ENCODE measurements at places on chromosomes 6 and 20.

DNA sequence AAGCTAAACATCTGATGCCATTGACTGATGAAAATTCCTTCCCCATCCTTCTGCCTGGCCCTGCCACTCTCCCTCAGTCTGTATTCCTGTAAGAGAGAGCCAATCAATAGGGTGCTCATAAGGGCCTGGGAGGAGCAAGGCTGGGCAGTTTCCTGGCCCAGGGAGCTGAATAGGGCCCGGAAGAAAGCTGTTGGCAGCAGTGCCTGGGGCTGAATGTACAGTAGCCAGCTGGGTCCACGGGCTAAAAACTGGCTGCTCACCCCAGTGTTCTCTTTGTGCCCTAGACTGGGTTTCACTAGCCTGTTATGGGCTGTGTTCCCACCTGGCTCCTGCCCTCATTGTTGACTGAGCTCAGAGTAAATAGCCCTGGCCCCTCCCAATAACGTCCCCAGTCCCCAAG, 1.7 kb upstream of the WFDC2 start:
- DNase-seq, result no peak

GRCh38 chr6:8172530-8172929, 70.2 kb upstream of the EEF1E1 start:
- no peak for DNase-seq

- DNase-seq, result no peak
These were observed 6.2 kb downstream of the RSPO3 start for GRCh38 chr6:127124680-127125079.

DNA sequence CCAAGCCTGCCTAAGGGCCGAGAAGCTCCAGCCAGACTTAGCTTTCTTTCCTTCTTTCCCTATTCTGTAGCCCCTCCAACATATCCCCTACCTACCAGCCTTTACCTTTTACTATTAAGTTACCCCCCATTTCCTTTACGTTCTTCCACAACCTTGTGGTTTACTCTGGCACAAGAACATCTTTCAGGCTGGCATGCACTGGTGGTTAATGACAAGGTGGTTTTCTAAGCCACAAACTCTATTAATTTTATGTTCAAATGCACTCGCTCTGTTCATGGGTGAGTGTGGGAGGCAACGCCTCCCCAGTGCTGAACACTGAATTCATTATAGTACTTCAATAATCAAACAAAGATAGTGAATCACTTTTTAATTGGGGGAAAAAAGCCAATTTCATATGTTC, 64.4 kb downstream of the TRERF1 start:
- peak; percentile 33 for DNase-seq

GRCh38 chr6:6346427-6347023, 26.1 kb upstream of the F13A1 start:
- no peak for DNase-seq
